Central memory CD4-positive, alpha-beta T cell (primary cell): ENCODE measurements at places on chromosomes 5 and 9.

DNA sequence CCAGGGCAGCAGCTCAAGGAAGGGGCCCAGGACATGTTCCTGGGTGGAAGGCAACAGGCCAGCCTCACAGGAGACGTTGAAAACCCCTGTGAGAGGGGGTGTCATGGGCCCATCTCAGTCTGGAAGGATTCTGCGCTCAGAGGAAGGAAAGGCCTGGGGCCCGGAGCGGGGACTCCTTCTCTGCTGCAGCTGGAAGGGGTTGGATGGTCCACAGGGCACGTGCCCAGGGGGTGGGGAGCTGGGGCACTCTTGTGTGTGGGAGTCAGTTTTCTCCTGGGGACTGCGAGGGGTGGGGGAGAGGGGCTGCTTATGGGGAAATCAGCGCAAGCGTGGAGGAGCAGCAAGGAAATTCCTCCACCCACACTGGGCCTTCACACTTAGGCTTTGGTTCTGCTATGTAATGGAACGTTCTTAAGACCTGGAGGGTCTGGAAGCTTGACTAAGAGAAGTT, 2.9 kb upstream of the LPCAT1 start:
- no peak for DNase-seq

- DNase-seq = no peak
Observed at GRCh38 chr5:102903074-102903871, 148.2 kb downstream of the PAM start.

GRCh38 chr5:18141222-18141621, 507.0 kb downstream of the TAF11L14 start:
- no peak for DNase-seq

DNA sequence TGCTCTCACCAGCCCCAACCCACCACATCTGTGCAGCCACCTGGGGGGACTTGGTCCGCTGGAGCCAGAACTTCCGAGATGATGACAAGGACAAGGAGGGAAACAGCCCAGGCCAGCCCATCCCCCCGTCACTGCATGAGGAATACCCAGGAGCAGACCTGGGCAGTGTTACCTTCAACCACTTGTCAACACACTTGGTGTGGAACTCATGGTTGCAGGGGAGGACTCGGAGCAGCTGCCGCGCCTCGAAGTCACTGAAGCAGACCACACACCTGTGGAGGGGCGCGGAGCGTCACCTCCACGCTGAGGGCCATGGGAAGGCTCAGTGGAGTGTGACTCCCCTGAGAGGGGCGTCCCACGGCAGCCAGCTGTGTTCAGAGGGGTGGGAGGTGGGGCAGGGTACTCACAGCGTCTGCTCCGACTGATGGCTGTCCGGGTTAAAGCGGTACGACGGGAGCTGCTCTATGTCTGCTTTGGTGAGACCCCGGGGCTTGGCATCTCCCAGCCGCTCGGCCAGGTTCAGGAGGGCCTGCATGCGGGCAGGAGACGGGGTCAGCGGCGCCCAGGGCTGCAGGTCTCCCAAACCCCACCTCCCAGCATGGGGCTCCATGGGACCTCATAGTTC, 8.0 kb downstream of the RNF44 start:
- DNase-seq = no peak

DNA sequence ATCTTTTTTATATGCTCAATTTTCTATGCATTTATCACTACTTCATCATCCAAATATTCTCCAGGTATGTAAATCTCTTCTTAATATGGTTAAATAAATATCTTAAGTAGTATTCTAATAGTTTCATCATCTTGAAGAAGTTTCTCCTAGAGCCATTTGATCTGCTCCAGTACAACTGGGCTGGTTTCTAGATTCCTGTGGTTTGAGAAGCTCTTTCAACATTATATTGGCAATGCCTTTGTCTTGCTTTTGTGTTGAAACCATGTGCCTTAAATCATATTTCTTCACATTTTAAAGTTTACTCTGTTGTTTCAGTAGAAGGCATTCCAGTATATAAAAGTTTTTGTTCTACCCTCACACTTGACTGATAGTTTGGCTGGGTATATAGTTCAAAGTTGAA, 27.6 kb downstream of the MBLAC2 start:
- no peak for DNase-seq
